ENCODE measurements at places on chromosomes 6 and 20.

- no peak for DNase-seq
Observed at GRCh38 chr6:99645986-99646385, 39.4 kb downstream of the PRDM13 start.

GRCh38 chr6:51495096-51495495 lies 592.3 kb downstream of the PKHD1 start:
- DNase-seq, result no peak

GRCh38 chr6:143062551-143062950 lies 1.9 kb downstream of the AIG1 start:
- no peak for DNase-seq

GRCh38 chr6:35435074-35435837 lies 16.9 kb upstream of the FANCE start:
- DNase-seq, result no peak

DNA sequence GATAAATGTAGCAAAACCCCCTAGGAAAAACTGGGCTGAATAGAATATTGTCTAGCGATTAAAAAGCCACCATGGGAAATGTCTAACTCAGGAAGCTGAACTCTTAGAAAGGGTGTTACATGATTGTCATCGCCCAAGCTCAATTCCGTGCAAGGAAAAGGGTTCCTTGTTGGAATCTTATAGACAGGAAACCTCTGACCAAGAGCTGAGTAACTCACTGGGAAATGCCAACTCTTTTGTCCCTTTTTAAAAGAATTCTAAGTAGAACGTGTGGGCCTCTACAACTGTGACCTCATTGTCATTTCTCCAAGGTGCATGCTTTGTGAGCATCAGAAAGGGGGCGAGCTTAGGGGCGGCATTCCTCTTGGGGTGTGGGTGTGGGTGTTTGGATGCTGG lies 88.1 kb downstream of the SYNJ2 start:
- peak; percentile 86 for DNase-seq

DNA sequence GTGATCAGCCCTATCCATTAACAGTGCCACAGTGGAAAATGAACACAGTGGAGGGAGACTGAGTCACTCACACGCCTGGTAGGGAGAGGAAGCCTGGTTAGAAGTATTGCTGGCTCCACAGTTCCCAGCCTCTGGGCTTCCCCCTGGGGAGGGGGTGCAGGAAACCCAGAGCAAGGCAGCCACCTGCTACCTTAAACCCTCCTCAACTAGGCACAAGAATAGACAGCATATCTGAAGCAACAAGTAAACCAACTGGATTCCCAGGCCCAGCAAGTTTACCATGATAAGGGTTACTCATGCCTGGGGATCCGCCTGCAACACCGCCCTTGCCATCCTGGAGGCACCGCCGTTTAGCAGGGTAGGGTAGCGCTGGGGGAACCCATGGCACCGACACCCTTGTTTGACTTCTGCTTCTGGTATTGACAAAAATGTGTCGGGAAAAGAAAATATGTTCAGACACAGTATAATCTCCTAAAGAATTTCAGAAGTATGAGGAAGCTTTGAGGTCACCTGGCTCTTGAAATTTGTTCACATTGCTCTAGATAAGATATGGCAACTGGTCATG lies 38.3 kb downstream of the SLC22A23 start:
- DNase-seq, result no peak

- DNase-seq, result peak; percentile 35
Observed at GRCh38 chr6:74510878-74511277, 695.0 kb downstream of the COL12A1 start.

- DNase-seq, result no peak
Observed at GRCh38 chr6:41934278-41935192, 7.1 kb downstream of the CCND3 start.

DNA sequence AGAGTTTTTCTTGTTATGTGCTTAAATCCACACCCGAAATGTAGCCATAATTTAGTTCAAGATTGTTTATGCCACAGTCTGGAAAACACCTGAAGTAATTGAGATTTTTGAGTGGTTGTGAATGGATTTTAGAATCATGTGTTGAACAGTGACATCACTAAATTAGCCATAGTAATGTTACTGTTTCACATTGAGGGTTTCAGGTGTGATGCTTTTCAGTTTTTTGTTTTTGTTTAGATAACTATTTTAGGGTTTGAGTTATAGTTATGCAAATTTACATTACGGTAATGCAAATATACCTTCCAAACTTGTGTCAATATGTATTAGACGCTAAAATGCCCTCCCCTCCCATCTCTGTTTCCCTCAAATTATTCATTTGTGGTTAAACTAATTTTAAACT lies 22.9 kb downstream of the QKI start:
- DNase-seq, result no peak

GRCh38 chr6:26257272-26257671 lies 107.7 kb upstream of the BTN3A2 start:
- no peak for DNase-seq

DNA sequence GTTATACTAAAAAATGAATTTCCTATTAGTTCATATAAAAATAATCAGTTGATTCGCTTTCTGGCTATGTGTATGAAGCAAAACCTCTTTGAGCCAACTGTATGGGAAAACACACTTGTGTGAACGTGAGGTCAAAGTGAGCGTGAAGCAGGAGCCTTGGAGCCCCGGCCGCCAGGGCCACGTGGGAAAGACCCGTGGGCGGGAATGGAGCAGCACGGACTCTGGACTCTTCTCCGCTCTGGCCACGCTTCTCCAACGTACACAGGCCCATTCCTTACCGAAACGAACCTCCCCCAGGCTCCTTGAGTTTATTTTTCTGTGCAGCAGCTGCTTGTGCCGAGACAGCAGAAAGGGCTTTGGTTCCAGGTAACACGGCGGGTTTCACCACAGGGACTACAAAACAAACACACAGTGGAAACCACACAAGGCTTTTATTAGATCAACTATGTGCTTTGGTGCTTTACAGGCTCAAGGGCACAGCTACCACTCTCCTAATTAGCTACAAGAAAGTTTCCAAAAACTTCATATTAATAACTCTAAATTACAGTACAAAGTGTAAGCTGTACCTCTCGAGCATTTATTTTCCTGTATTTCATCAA lies 62.7 kb downstream of the TAF4 start:
- no peak for DNase-seq

GRCh38 chr6:91358986-91359385 lies 772.1 kb upstream of the MAP3K7 start:
- DNase-seq, result no peak

GRCh38 chr6:41702089-41702745 lies 33.2 kb downstream of the TFEB start:
- DNase-seq, result no peak

GRCh38 chr20:58174708-58175280 lies 53.7 kb downstream of the ANKRD60 start:
- DNase-seq, result peak; percentile 3

GRCh38 chr20:408843-409696 lies 971 bp downstream of the RBCK1 start:
- peak; percentile 38 for DNase-seq

GRCh38 chr20:49136817-49137571 lies 51.1 kb downstream of the STAU1 start:
- no peak for DNase-seq

DNA sequence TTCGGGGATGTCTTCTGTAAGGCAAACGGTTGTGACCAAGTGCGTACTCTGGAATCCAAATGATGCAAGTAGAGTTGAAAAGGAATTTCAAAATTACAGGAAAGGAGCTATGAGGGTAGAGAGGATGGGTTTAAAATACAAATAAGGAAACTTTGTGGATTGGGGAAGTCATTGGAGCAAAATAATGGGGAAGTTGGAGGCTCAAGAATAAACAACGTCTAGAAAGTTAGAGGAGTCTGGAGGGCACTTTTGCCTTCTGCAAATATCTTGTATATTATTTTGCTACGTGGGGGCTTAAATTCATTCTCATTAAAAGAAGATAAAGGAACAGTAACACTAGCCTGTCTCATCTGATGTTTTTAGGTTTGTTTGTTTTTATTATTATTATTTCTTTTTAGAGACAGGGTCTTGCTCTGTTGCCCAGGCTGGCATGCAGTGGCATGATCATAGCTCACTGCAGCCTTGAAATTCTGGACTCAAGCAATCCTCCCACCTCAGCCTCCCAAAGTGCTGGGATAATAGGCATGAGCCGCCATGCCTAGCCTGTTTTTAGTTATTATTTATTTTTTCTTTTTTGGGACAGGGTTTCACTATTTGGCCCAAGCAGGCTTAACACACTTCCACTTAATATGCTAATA lies 55.0 kb upstream of the TNFAIP3 start:
- DNase-seq, result peak; percentile 16

GRCh38 chr6:24766680-24767462 lies 7.9 kb upstream of the GMNN start:
- DNase-seq, result peak; percentile 57

Data from EH (cell line).